Progenitor cell of endocrine pancreas (in vitro differentiated cells): ENCODE measurements at places on chromosomes 16 and 17.

DNA sequence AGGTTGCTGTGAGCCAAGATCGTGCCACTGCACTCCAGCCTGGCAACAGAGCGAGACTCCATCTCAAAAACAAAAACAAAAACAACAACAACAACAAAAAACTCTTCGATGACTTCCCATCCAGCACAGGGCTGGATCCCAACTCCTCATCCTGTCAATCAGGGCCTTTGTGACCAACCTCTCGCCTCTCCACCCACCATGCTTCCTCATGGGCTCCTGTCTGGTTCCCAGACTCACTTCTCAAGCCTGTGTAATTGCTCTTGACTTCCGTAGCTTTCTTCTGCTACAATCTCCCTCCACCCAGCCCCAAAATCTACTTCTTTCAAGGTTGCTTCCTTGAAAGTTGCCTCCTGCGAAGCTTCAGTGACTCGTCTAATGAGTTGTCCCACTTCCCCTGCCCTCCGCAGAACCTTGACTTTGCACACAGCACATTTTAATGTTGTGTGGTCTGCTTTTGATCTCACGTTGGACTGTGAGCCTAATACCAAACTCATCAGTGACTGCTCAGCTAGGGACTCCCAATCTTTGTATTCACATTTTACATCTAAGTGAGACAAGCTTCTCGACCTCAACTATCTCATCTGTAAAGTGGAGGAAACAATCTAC is 936 bp upstream of the RASL10B start:
- DNase-seq: no peak

DNA sequence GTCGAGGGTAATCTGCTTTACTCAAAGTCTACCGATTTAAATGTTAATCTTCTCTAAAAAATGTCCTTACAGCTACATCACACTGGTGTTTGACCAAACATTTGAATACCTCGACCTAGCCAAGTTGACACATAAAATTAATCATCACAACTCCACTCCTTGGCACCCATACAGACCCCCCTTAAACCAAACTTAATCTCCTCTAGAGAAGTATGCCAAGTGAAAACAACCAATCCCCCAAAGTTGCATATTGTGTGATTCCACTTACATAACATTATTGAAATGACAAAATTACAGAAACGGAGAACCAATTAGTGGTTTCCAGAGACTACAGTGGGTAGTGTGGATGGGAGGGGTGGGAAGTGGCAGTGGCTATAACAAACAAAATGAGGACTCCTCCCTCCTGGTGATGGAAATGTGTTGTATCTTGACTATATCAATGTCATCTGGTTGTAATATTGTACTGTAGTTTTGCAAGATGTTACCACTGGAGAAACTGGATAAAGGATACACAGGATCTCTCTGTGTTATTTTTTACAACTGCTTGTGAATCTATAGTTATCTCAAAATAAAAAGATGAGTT is 39.4 kb downstream of the CAPNS2 start:
- no peak for DNase-seq

GRCh38 chr17:82314012-82314726 is 3.2 kb downstream of the CD7 start:
- no peak for DNase-seq

- DNase-seq: peak; percentile 41
These were observed 59.8 kb upstream of the ARL4D start for GRCh38 chr17:43338886-43339516.

- DNase-seq: no peak
These were observed 7.4 kb downstream of the RPL13 start for GRCh38 chr16:89567656-89568594.

GRCh38 chr17:69198238-69198637 is 30.4 kb downstream of the ABCA10 start:
- no peak for DNase-seq

DNA sequence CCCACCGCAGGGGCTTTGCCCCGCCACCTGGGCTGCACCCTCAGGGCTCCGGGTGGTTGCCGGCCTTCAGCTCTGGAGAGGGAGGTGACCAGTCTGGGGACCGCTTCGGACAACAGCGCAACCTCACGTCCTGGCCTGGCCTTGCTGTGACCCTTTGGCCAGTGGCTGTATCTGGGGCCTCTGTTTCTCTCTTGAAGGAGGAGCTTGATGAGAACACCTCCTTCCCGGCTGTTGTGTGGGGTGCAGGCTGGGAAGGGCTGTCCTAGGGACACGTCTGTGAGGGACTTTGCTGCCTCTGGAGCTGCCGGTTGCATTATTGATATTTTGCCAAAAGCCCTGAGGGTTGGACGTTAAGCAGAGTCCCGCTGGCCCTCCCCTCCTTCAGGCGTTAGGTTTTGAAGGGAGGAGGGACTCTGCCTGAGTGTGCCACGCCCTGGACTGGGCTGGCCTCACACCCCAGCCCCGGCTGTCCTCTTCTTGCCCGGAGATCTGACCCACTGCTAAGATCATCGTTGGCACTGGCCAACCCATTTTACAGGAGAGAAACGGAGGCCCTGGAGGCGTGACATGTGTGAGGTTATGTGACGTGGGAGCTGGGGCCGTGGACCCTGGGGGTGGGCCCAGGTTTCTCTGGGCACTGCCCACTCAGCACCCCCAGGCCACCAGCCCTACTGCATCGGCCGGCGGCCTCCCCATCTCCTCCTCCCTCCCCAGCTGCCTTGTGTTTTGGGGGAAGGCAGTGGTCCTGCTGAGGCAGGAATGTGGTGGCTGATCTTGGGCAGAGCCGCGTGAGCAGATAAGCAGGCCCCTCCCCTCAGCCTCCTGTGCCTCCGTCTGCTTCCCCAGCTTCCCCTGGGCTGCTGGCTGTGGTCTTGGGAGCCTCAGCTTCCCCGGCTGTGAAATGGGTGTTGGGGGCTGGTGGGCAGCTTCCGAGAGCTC is 8.5 kb downstream of the ZFPM1 start:
- no peak for DNase-seq

- DNase-seq: no peak
These were observed 135.5 kb upstream of the CRHR1 start for GRCh38 chr17:45648642-45649041.

GRCh38 chr17:8506145-8506544 is 70.5 kb downstream of the NDEL1 start:
- DNase-seq: no peak

- no peak for DNase-seq
These were observed 1.9 kb upstream of the MMD start for GRCh38 chr17:55423535-55423934.

GRCh38 chr17:34484193-34484733 is 95.1 kb upstream of the TMEM132E start:
- no peak for DNase-seq

GRCh38 chr17:27986805-27987684 is 55.4 kb upstream of the NLK start:
- DNase-seq: no peak

DNA sequence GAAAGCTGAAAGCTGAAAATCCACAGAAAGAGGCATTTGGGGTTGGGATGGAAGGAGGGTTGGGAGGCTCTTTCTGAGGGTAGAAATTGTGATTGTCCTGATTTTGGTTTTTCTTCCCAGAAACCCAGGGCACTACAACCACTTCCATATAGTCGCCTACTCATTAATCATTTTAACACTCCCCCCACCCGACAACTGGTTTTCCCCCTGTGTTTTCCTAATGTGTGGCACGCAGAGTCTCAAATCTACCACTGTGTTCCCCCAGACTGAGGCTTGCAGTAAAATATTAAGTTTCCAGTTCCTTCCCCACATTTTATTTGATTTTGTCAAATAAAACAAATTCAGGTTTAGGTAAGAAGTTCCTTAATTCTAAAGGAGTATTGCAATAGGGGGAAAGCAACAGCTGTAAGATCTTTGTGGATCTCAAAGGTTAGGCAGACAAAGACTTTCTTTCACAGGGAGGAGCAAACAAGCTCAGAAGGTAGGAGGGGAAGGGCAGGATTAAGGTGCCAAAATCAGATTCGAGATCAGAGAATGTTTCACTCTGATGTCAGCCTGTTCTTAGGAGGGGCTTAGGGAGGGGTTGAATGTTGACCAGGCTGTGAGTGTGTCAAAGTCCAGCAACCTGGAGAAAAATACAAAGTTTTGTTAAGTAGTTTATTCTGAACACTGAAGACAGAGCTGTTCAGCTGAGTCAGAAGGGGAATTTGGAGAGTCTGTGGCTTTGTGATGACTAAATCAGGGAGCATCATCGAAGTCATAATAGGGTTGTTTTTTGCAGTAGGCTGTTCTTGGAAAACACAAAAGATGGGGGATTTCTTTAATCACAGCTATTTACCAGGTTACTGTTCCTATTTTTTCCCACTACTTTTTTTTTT is 3.6 kb downstream of the ZNF267 start:
- no peak for DNase-seq

- no peak for DNase-seq
These were observed 244.7 kb upstream of the WSB1 start for GRCh38 chr17:27049104-27049784.

GRCh38 chr17:49759203-49759602 is 4.7 kb downstream of the FAM117A start:
- no peak for DNase-seq

DNA sequence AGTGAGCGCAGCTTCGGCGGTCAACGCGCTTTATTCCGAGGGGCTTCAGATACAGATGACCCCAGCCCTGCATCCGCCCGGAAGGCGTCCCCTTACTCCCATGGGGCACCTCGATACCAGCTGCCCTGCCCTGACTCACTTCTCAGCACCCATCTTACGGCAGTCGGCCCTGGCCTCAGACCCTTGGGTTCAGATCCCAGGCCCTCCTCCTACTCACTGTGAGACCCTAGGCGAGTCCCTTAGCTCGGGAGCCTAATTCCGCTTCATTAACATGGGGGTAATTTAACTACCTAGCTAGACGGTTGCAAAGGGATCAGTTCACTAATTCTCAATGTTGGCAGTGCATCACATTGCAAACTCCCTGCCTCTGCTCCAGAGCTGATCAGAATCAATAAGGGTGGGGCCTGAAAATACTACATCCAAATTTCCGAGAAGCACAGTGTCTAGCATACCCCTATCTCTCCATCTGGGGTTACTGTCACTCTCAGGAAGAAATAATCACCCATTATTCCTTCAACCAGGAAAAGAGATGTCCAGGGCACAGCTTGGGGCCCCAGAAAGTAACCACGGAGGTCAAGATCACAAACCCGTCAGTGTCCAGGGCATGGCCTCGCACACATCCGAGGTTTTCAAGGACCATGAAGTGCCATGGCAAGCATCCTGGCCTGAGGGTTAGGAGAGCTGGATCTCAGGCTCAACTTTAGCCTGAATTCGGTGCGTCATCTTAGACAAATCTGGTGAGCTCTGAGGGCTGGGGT is 415 bp upstream of the FLOT2 start:
- DNase-seq: no peak

- no peak for DNase-seq
These were observed 2.5 kb downstream of the ITGAX start for GRCh38 chr16:31357324-31358109.

DNA sequence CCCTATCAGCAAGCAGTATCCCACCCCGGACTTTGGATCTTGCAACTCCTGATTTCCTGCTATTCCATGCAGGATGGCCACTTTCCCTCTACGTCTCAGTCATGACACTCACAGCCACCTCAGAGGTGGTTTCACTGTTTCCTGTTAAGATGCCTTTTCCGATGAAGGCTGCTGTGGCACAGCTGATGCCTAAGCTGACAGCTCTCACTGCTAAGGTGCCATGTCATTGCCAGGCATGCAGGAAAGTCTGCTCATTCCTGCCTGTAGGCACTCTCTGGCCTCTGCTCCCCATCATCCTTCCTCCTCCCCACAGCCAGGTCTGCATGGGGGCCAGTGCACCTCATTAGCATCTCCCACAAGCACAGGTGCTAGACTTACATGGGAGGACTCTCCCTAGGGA is 173.0 kb downstream of the CBLN1 start:
- no peak for DNase-seq

DNA sequence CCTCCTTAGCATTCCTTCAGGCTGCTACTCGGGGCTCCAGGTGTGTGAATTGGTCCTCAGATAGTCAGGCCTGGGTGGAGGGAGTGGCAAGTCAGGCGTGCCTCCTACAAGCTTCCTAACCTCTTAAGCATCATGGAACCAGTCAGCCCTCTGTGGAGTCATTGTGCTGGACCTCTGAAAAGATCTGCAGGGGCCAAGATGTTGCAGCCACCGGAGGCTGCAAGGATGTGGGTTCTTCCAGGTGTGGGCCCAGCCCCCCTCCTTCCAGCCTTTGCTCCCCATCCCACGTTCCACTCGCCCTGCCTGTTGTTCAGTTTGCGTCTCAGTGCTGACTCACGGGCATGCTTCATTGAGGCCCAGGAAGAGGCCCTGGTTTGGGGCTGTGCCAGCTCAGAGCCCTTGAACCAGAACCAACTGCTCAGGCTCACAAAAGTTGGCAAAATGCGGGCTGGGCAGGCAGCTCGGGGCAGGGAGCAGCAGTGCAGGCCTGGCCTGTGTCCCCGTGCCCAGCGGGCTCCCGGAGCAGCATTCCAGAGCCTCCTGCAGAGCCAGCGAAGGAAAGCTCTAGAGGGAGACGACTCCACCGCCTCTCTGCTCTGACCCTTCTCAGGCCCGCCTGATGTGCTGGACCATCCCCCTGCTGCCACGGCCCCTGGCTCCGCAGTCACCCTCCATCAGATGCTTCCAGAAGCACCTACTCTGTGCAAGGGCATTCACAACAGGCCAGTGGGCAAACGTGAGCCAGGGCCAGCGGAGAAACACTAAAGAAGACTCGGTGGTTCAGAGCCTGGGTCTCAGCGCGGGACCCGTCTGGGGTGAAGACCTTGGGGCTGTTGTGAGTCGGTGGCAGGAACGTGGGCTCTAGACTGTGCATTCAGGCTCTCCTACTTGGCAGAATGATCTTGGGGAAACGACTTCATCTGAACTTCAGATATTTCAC is 7.5 kb downstream of the LDHD start:
- DNase-seq: no peak

DNA sequence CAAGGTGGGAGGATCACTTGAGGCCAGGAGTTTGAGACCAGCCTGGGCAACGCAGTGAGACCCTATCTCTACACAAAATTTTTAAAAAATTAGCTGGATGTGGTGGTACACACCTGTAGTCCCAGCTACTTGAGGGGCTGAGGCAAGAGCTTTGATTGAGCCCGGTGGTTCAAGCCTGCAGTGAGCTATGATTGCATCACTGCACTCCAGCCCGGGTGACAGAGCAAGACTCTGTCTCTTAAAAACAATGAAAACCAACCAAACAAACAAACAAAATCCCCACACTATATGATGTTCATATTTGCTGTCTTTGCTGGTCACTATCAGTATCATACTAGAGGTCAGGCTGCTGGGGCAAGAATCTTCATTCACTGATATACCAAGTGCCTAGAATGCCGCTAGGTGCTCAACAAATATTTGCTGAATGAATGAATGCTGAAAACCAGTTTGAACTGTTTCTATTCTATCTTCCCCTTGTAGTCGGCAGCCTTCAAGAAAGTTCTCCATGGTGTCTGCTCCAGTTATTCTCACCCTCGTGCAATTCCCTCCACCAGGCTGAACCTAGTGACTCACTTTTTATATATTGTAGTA is 127.0 kb downstream of the IRX3 start:
- no peak for DNase-seq

DNA sequence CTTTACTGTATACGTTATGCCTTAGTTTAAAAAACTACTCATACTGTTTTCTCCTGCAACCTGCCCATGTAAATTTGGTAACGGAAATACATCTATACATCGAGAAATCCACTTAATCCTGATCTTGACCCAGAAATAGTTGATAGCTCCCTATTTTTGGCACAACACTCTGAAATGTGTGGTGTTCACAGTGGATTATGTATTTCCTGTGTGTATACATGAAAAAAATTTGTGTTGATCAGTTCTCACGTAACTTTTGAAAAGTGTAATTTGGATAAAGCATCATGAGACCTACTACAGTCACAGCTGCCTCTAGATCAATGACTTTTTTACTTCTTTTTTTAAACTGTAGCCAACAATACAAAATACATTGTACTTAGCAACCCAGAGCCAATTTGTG is 90.7 kb downstream of the VMP1 start:
- DNase-seq: no peak

GRCh38 chr16:83066011-83066410 is 439.2 kb downstream of the CDH13 start:
- DNase-seq: no peak
